ENCODE measurements at places on chromosomes 11 and 22.

DNA sequence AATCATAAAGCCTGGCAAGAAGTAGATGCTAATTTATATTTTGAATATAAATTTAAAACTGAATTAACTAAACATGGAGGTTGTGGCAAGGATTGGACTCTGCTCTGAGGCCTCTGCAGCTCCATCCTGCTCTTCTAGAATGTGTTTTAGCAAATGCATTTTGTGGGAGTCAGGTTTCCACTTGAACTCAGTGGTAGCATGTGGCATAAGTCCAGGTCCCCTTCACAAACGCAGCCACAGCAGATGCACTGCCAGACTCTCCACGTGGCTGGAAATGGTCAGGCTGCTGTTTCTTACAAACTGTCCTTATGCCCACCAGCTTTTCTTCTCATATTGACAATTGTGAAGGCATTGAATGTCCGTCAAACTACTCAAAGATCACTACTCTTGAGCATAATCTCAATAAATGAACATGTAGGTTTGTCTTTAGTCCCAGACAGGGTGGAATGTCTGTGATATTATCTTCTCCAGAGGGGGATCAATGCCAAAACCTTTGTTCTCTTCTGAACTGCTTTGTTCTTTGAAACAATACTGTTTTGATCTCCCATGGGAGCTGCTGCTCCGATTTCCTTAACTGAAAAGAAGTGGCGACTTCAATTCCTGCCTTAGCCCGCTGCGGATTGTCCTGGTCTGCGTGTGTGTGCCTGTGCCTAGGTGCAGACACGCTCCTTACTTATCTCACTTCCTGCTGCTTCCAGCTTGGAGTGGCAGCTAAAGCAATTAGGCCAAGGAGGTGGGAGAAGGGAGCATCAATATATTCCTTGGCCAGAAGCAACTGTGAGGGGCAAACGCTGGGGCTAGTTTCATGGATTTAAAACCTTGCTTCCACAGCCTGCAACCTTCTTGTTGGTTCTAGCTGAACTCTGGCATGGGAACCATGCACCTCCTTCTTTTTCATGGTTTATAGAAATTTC lies 24.2 kb downstream of the EIF4G2 start:
- DNase-seq: no peak

GRCh38 chr11:86303257-86303656 lies 1.2 kb downstream of the HIKESHI start:
- peak; percentile 4 for DNase-seq

GRCh38 chr11:118340449-118340848 lies 2.1 kb downstream of the CD3D start:
- no peak for DNase-seq

- DNase-seq: peak; percentile 71
These were observed 98.8 kb downstream of the BCR start for GRCh38 chr22:23278883-23279675.

DNA sequence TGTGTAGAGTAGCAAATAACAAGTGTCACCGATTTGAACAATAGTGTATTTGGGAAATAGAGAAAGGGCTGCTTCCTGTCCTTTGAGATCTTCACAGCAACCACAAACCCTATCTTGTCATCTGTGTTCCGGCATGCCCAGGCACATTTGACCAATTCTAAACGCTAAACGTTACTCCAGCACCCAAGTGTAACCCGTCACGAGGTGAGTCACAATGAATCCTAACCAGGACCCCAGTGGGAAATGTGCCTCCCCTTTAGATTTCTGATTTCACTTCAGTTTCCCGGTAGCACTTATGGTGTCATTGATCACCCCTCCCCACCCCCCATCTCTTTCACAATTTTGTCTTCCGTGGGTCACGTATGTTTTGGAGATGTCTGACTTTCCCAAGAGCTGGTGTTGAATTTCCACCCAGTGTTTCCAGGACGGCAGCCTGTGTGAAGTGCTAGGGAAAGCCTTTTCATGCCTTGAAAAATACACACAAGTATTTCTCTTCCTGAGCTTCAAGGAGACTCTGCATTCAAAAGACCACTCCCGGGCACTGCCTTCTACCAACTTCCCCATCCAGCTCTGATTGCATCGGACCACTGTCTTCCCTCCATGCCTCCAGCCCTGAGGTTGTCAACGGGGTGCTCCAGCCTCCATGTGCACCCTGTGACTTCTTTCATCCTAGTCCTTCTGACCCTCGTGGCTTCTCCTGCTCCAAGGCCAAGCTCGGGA lies 10.5 kb upstream of the C11orf24 start:
- DNase-seq: no peak

- DNase-seq: no peak
These were observed 32.8 kb downstream of the KCNC1 start for GRCh38 chr11:17767301-17767885.

DNA sequence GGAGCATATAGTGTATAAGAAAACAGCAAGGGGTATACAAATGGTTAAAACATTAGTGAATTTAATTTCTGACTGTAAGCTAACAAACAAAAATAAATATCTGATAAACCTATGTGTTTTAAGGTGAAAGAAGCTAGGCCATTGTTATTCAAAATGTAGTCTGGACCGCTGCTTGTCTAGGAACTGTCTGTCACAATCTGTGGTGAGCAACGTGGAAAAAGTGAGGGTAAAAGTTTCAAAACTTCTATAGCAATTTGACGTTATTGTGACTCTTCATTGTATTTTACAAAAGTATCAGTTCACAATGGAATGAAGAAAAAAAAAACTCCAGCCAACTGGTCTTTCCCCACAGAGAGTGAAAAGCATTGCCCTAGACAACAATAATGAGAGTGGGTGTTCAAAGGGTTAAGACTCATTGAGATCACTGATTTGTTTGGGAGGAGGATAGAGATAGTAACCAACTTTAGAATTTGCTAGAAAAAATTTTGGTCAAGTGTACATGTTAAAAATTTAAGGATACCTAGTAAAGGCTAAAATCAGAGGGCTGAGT lies 79.1 kb downstream of the UVRAG start:
- DNase-seq: no peak

GRCh38 chr11:125062931-125063428 lies at the start of gene SLC37A2:
Gene SLC37A2 (plus strand): TSS chr11:125063305. CDS start chr11:125063368, 63 bp downstream.
- DNase-seq: peak; percentile 73

DNA sequence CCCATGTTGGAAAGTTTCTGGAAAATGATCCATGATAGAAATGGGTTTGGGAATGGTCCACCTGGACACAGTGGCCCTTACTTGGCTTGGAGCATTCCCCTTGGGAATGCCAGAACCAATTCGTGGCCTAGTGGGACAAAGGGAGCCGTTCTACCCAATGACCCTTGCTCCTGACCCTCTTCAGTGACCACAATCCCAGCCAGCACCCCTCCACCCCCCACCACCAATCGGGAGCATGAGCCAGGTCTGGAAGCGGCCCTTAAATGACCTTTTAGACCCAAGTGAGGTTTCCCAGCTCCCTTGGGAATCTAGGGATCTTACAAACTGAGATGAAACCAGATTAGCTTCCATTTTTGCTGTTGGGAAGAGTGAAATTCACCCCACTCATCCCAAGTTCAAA lies 51.3 kb upstream of the CDON start:
- peak; percentile 82 for DNase-seq

DNA sequence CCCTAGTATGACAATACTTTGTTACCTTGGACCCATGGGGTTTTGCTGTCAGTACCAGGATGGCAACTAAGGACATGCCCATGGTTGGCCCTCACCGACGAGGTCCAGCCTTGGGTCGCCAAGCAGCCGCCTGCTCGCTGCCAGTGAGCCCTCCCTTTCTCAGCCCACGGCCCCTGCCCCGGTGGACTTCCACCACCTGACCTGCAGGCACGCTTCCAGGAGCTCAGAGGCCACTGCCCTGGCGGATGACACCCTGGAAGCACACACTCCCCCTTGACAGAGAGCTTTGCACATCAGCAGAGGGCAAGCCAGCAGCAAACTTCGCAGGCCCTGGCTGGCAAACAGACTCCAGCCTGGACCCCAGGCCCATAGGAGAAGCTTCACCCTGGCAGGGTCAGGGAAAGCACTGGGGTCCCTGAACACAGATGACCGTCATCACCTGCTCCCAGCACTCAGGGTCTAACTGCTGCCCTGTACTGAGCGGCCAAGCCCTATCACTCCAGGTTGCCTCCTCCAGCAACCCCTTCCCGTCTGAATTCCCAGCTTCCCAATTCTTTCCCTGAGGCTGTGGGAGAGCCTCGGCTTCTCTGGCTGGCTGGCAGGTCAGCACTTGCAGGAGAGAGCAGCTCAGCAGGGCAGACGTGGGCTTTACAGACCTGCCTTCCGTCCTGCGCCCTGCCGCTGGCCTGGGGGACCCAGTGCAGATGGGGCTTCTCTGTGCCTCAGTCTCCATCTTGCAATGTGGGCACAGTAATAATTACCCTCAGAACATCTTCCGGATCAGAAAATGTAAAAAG lies 2.7 kb upstream of the PPARA start:
- DNase-seq: no peak

DNA sequence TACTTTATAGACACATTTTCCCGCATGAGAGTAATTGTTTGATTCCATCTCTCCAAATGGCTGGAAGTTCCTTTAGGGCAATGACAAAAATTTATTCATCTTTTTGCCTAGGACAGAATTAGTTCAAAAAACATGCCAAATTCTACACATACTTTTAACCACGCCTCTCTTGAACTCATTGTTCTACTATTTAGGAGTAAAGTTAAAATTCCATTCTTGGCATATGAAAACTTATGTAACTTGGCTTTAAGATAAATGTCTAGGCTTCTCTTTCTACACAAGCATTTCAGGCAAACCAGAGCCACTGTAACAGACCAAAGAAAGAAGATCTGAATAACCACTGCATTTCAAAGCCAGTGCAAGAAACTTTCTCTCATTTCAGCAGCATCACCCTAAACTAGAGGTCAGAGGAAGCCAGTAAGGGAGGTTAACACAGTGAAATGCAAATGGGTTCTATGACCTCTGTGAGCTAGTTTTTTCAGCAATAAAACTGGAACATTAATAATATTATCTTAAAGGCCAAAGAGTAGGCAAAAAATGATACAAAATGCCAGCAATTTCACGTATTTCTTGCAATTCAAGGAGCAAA lies 73.0 kb downstream of the RSF1 start:
- no peak for DNase-seq

- DNase-seq: no peak
These were observed 69.3 kb downstream of the SEZ6L start for GRCh38 chr22:26238596-26238995.

DNA sequence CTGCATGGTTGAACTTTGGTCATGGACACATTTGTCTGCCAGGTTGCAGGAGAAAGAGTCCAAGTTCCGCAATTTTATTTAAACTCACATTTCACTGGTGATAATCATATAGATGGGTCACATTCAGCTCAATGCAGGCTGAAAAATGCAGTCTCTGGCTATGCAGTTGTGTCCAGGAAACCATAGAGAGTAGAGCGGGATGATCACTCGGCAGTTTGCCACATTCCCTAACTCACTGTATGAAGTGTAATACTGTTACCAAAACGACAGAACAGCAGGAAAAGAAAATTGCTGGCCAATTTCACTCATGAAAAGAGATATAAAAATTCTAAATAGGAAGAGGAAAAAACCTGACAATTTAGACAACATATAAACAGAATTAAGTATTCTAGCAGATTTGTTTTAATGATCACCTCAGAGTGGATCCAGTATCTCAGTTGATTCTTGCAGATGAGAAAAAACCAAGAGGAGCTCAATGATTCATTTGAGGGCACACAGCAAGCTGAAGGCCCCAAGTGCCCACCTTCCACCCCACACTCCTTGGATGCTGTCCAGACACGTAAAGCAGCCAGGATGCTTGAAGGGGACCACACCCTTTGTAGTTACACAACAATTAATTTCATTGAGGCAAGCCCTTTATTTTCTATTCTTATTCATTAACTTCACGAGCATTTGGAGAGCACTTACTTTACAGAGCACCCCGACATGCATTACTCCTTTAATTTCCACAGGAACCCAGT lies 422.3 kb downstream of the SOX6 start:
- no peak for DNase-seq

DNA sequence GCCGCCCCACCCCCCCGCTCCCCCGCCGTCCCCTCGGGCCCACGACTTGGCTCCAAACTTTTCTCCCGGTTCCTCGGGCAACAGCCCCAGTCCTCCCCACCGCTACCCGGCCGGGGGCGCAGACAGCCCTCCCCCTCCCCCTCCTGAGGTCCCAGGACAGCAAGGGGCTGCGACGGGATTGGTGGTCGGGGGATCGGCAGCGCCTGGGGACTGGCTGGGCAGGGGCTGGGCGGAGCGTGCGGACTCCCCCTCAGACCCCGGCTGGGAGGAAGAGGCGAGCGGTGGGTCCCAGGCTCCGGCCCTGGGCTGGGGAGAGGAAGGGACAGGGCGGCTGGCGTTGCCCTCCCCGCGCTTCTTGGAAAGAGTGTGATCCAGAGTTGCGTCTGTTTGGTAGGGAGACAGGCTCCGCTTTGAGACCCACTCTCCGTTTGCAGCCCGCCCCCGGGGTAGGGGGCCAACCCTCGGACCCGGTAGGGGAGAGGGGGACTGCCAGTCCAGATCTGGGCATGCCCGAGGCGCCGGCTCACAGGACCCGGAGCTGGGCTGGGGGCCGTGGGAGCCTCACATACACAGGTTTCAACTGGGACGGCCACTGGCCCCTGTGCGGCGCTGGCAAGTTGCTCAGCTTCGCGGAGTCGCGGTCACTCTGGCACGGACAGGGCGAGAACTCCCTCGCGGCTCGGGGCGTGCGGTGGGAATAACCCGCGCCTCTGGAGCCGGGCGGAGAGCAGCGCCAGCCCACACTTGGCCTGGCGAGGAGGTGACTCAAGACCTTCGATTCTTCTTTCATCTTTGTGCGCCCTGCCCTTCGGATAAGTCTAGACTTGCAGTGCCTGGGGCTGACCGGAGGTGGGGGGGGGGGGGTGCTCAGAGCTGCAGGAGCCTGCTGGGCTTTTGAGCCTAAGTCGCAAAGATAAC lies 999 bp downstream of the TSKU start:
- peak; percentile 86 for DNase-seq

DNA sequence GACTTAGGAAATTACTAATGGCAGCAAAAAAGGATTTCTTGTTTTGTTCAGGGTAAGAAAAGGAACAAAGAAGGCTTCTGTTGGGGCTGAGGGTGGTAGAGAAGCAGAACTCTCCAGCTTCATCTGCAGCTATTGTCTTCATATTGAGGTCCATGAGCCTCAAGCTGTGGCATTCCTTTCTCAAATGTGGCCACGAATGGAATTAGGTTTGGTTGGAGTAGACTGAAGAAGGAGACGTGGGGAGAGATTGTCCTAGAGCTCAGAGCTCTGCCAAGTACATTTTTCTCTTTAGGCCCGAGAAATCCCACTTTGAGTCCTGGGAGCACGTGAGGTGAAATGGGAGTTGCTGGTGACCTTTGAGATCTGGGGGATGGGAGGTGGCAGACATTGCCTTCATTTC lies 25.8 kb upstream of the MYOD1 start:
- no peak for DNase-seq

- no peak for DNase-seq
These were observed 76.2 kb upstream of the TTLL12 start for GRCh38 chr22:43262990-43263644.

GRCh38 chr22:47030143-47030661 lies 267.8 kb downstream of the TBC1D22A start:
- DNase-seq: no peak
